ENCODE measurements at places on chromosomes 7 and 10. TPM values are rescaled to one million over a fixed set of nuclear protein-coding genes. Genes with fewer than 3 reads are reported as not detected.

GPC2 gene
- 2.3 TPM for total RNA-seq

HOXA13 gene
- not detected for total RNA-seq

HOXA6 gene
- total RNA-seq, result not detected

MALRD1 gene
- total RNA-seq, result not detected

CNPY1 gene
- not detected for total RNA-seq

CCDC172 gene
- not detected for total RNA-seq

PHKG1 gene
- total RNA-seq, result 1.3 TPM

CASTOR2 gene
- 5.0 TPM for total RNA-seq

CACNB2 gene
- not detected for total RNA-seq

CHN2 gene
- 4.8 TPM for total RNA-seq

CPA2 gene
- total RNA-seq, result not detected
